ENCODE measurements at places on chromosomes 6 and 20. TPM values are rescaled to one million over a fixed set of nuclear protein-coding genes. Genes with fewer than 3 reads are reported as not detected.
A peak's percentile ranks its signal among the peaks of the same experiment; 100 is the strongest.

- no peak for DNase-seq
These were observed 95.3 kb upstream of the SNX9 start for GRCh38 chr6:157727629-157728182.

DNA sequence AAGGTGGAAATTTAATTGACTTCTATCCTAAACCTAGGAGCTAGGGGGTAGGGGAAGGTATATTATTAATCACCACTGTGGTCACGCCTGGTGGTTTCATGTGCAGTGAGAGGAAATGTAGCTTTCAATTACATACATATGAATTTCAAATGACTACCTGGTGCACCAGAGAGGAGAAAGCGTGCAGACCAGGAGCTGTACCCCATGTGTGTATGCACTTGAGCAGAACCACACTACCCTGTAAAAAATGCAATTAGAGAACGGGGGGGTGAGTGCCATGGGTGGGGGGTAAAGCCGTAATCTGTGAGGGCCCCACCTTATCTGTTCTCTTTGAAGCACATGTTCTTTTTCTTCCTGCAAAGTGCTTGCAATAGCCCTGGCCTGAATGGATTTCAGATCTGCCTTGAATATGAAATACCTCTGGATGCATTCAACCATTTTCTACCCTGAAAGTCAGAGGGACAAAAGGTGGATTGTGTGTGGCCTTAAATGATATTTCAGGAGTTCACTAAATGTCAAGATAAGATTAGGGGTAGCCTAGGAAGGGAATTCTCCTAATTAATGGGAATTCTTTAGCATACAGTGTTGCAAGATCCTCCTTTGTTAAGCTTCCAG, 30.9 kb upstream of the EDN3 start:
- DNase-seq = peak; percentile 28

DNA sequence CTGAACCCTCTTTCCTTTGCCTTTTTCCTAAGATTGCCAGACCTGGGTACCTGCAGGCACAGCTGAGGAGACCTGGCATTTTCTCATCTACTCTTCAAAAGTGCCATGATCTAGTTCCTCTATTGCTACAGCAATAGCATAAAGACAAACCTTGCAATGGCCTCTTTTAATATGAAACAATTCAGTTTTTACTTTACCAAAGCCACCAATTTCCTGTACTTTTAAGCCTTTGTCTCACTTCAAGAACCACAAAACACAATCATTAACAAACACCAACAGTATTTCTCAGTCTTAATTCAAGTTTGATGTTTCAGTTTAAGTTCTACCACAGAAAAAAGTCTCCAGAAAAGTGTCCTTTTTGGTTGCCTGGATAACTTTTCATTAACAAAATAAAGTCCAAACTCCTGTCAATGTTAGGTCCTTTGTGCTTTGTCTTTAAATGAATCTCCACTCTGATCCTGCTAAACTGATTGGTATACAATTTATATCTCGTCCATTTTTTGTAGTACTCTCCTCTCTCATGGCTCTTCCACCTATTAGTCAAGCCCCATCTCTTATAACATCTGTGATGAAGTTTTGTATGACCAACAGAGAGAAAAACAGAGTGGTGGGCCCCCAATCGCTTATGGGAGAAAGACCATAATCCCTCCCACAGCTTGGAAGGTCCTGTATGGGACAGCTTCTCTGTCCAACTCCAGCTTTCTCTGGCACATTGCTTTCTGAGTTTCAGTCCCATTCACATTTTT, 50.5 kb upstream of the THEMIS start:
- no peak for DNase-seq

- no peak for DNase-seq
These were observed 17.6 kb downstream of the TRDN start for GRCh38 chr6:123619156-123619555.

GRCh38 chr6:16420715-16421461, 182.5 kb downstream of the GMPR start:
- peak; percentile 66 for DNase-seq

- DNase-seq = peak; percentile 73
These were observed 16.2 kb downstream of the HLA-DPB1 start for GRCh38 chr6:33091957-33092356.

DNA sequence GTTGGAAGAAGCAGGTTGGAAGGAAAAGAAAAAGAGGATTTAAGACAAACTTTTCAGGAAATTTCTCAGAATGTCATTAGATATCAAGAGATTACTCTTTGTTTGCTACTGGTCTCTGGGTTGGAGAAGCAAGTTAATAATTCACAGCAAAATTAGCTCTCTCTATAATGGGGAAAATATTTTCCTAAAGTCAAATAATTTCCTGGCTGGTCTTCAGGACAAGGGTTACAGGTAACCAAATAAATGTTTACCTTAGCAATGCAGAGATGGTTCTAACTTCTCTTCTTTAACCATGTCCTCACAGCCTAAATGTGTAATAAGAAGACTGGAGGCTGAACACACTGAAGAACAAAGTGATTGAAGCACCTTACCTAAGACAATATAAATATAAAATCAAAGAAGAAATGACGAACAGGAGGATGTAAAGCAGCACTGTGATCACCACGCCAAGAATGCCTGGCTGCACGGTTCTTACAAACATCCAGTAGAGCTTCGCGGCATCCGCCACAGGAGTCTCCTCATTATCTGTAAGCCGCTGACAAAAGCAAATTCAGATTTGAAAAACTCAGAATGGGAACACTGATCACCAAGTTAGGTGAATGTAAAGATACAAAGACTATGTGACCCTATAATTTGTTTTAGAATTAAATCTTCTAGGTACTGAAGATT, 717.5 kb downstream of the TFAP2A start:
- no peak for DNase-seq

DNA sequence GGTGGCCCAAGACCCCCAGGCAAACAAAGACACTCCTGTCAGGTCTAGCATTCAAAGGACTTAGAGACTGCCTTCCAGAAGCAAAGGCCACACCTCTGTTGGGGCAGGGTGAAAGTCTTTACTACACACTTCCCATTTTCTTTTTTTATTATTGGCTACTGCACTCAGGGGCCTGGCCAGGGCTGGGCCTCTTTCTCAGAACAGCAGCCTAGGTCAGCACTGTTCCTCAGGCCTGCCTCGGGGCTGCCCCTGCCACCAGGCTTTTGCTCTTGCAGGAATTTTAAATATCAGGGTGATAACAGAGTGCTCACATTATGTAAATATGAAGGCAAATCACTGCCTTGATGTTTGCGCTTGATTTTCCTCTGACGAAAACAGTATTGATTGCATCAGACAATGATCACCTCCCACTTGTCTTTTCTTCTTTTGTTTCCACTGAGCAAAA, 18.5 kb downstream of the GSTA4 start:
- DNase-seq = peak; percentile 74

GRCh38 chr20:14801591-14802325, 464.3 kb upstream of the FLRT3 start:
- no peak for DNase-seq

DNA sequence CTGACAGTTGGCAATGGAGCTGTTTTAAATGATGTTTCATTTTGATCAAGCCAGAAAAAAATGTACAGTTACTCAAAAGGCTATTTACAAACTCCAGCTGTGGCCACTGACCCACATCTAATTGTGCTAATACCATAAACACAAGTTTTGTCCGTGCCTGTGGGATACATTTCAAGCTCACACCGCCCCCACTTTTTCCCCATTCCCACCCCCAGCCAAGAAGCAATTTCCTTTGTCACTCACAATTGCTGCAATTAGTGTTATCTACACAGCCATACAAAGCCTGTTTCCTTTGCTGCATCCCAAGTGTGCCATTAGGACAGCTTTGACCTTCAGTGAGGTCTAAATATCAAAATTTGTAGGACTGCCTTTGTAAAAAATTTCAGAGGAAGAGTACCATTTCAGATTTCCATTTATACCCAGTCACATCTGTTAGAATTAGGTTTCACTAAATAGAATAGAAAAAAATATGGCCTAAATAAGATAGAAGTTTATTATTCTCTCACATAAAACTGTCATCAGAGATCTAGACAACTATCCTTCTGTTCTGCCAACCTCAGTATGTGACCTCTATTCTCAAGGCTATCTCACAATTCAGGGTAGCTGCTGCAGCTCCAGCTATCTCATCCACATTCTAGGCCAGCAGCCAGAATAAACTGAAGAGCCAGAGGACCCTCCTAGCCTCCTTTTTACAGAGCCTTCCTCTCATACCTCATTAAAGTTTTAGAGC, 202.6 kb downstream of the NFATC2 start:
- no peak for DNase-seq

- DNase-seq = peak; percentile 82
These were observed 41.0 kb downstream of the GNAS start for GRCh38 chr20:58893355-58894120.

- DNase-seq = no peak
These were observed 38.0 kb downstream of the C6orf15 start for GRCh38 chr6:31074401-31074800.

GRCh38 chr6:7171119-7171518, 63.4 kb downstream of the RREB1 start:
- no peak for DNase-seq

GRCh38 chr20:33881989-33882388, 70.8 kb downstream of the CHMP4B start:
- DNase-seq = no peak

Gene OOEP
- 0.31 TPM for total RNA-seq

Gene ZSCAN26
- 2.7 TPM for total RNA-seq

Gene CRIP3
- 2.9 TPM for total RNA-seq

Gene RAD21L1
- total RNA-seq = not detected

Gene TFAP2C
- not detected for total RNA-seq

Gene TCFL5
- total RNA-seq = 5.5 TPM

Gene VGLL2
- not detected for total RNA-seq
